ENCODE measurements at places on chromosomes 1 and 21. TPM values are rescaled to one million over a fixed set of nuclear protein-coding genes. Genes with fewer than 3 reads are reported as not detected.
A peak's percentile ranks its signal among the peaks of the same experiment; 100 is the strongest.

DNA sequence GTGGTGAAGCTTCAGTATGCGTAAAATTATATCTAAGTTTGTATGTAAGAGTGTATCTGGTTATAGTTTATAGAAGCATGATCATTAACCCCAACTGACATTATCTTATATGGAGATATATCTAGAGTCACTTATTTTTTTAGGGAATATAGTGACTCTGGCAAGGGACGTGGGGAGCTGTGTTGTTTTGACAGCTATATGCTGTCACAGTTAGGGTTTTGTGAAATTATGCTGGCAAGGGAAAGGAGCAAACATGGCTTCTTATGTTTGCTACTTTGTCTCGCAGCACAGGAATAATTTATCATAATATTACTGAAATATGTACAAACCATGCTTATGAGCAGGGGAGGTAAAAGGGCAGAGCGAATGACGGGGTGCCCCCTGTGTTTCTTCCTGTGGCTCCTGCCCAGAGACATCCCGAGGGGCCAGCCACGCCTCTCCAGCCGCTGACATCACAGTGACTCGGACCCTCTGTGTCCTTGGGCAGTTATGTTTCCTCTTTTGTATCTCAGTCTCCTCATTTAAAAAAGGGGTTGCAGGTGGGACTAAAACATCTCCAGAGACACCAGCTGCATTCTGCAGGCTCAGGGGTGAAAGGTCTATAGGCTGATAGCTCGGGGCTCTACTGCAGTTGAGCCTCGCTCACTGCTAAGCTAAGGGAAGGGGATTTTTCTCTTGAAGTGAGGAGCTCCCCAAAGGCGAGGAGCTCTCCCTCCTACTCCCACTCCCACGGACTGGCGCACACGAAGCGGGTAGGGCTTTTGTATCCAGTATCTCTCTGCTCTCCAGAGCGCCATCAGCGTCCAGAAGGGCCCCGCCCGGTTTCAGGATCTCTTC, 14.9 kb downstream of the A3GALT2 start:
- no peak for DNase-seq

- DNase-seq: no peak
Measured at GRCh38 chr1:222790115-222790514, 24.7 kb upstream of the DISP1 start.

DNA sequence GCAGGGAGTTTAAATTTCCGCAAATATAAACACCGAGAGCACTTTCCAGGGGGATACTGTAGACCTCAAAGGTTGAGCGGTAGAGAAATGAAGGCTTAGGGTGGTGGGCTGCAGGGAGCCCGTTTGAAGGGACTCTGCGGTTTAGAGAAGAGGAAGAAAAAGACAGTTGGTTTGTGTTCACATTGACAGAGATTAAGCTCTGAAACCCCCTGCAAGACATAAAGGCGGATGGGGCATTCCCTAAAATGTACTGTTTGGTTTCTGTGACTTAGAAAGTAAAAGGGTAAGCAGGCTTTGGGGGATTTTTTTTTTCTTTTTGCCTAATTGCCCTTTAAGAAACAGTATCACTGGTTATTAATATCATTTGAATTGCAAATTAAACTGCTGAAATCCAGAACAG, 1.3 kb downstream of the KAZN start:
- no peak for DNase-seq

SPRR2A gene
- not detected for total RNA-seq

DNA sequence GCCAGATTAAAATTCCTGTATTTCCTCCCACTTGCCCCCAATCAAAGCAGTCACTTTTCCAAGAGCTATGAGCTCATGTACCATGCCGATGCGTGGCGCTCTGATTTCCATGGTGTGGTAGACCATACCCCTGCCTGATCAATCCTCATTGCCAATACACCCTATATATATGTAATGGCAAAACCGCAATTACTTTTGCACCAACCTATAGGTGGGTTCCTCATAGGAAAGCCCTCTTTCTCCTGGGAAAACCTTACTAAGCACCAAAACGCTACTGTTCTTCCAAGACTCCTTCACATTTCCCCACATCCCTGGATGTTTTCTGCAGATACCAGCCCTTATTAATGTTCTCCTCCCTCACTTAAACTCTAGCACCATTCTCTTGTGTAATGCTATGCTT, 11.0 kb downstream of the KCNJ6 start:
- no peak for DNase-seq

DNA sequence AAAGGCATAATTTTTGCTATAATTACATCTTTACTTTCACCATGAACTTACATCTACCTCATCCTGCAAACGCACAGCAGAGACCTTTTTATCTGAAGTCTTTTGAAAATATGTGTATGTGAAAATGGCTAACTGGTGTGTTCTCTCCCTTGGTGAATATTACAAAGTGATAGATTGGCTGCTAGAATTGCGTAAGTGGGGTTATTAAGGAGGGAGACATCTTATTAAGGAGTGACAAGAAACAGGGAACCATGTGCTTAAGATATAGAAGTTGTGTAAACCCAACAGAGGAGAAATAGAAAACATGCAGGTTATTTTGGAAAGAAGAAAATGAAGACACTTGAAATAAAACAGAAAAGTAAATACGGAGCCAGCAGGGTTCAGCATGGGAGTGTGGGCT, 7.8 kb downstream of the KCNJ15 start:
- no peak for DNase-seq

ARHGEF16 gene
- 19.1 TPM for total RNA-seq

HRNR gene
- not detected for total RNA-seq

DNA sequence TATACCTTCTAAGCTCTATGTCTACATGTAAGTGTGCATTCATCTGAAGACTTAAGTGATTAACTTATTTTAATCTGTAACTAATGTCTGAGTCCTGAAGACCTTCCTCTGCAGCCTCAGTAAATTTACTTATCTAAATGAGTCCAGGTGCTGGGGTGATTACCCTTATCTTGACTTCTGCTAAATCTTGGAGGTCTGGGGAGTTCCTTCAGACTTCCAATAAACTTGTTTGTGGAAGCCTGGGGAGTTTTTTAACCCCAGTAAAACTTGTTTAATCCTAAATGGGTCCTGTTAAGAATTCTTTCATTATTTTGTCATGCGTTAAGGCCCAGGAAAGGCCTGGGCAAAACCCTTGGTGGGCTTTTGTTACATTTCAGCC, 37.0 kb downstream of the RSPH1 start:
- no peak for DNase-seq

- peak; percentile 28 for DNase-seq
Measured at GRCh38 chr1:160519642-160520435, 3.2 kb downstream of the SLAMF6 start.

- DNase-seq: no peak
Measured at GRCh38 chr1:163523375-163524029, 201.7 kb downstream of the NUF2 start.

GRCh38 chr21:32096411-32096810, 182.4 kb downstream of the MIS18A start:
- DNase-seq: peak; percentile 82

PLPP3 gene
- 61.9 TPM for total RNA-seq

APCS gene
- total RNA-seq: not detected

DNA sequence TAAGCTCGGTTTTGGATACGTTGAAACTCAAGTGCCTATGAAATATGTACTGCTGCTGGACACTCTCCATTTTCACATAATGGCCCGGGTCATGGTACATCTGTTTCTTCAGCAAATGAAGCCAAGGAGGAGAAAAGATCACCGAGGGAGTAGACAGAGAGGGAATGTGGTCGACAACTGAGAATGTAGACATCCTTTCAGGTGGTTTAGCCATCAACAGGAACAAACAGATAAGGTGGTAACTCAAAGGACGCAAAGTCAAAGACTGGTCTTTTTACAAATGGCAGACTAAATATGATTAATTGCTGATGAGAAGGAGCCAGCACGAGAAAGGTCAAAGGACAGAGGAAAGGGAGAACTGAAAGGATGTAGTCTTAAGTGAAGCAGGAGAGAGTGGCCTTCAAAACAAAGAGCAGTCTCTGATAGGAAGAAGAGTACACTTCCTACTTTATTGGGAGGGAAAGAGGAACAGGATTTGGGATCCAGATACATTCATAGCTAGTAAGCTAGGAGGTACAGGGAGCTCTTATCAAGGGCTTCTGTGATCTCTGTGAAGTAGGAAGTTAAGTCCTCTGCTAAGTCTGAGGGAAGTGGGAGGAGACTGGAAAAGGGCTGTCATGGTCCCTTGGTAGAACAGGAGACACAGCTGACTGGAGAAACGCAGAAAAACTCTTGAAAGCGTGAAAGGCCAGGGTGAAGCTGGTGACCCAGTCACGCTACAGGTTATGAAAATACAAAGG, 28.3 kb downstream of the NUP133 start:
- DNase-seq: no peak

- DNase-seq: no peak
Measured at GRCh38 chr1:906600-907420, 16.9 kb upstream of the SAMD11 start.

- peak; percentile 41 for DNase-seq
Measured at GRCh38 chr1:181190364-181191035, 102.0 kb downstream of the IER5 start.

DNA sequence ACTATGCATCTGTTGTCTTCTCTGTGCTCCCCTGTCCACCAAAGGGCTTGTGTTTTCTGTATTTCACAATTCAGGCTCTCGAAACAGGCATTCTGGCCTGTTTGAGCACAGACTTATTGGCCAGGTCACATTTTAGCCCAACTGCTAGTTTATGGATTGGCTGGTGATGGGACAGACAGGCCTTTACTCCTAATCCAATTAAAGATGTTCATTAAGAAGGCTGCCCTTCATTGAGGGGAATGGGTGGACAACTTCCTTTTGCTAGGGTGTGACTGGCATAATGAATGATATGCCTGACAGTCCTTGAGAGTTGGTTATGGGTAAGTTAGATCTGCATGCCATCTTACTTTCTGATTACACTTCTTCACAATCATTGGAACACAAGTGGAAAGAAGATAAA, 86.4 kb downstream of the LTN1 start:
- no peak for DNase-seq

SLC9C2 gene
- total RNA-seq: 1.1 TPM

DNA sequence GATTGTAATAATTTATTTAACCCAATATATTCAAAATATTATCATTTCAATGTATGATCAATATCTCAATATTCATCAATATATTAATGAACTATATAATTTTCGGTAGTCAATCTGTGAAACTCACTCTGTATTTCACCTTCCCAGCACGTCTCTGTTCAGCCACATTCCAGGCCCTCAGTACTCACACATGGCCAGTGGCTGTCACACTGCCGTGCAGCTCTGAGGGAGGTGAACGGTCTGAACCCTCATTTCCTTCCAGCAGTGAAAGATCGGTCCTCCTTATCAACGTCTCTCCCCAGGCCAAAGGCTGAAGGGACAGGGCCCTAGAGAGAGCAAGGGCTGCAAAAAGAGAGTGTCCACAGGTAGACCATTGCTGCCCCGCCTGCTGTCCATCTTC, 39.5 kb upstream of the ZNF124 start:
- DNase-seq: peak; percentile 4

C1orf167 gene
- total RNA-seq: 1.7 TPM

- DNase-seq: no peak
Measured at GRCh38 chr1:183279835-183280234, 93.8 kb downstream of the LAMC2 start.

DNA sequence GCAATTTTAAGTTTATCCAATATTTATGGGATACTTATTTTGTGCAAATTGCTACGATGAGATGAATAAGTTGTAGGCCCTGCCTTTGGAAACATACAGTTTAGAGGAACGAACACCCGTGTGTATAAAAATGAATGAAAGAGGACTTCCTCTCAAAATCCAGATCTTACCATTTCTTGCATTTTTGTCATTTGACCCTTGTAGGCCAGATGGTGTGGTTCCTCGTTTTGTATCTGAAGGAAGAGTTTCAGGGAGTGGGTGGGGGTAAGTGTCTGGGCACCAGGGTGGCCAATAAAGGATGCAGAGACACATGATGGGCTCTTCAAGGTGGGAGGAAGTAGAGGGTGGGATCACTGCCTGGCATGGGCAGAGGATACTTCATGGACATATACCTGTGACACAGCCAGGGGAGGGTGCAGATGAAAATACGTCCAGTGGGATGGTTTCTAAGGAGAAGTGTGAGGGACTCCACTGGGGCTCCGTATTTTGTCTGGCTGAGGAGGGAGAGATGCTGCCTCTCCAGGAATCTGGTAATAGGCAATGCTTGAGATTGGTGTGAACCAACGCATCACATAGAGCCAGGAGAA, 14.4 kb downstream of the MAPKAPK2 start:
- no peak for DNase-seq

GRCh38 chr1:214386747-214387146, 105.8 kb downstream of the SMYD2 start:
- no peak for DNase-seq

- DNase-seq: no peak
Measured at GRCh38 chr1:26081267-26082019, 14.0 kb upstream of the TRIM63 start.

- no peak for DNase-seq
Measured at GRCh38 chr1:45107782-45108181, 95.7 kb downstream of the UROD start.

DNA sequence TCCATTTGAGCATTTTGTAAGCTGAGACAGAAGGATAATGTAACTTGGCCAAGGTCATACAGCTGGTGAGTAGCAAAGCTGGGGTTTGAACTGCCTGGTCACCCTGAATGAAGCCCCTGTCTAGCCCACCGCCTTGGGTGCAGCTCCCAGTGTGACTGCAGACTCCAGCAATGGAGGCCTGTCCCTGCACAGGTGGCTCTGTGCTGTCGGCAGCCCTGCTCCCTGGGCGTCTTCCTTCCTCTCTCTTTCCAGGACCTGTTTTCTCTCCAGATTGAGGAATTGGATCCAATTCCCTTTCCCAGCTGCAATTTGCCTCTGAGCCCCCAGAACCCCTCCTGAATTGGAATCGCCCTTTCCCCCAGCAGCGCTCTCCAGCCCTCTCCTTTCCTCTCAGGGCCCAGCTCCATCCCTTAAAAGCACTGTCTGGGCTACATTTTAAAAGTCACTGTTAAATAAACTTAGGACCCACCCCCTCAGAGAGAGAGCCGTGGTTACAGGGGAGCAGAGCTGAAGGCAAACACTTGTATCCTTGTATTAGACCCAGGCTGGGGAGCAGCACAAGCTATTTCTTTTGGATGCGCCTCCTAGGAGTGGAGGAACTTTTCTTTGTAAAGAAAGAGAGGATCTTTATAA, 161.4 kb upstream of the LMO4 start:
- DNase-seq: no peak

DPYD gene
- total RNA-seq: 1.6 TPM

DNA sequence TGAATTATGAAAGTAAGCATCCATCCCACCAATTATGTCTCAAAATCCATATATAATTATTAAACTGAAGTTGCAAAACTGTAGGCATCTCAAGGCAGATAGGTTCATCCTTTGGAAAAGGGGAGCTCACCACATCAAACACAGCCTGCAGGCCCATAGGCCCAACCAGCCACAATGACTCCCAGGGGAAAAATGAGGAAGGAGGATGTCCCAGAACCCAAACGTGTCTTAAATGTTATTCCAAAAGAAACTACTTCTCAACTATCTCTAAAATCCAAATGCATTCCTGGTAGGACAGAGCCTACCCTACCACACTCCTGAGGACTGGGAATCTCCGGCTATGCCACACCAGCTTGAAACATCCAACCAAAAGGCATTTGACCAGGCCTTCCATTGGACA, 12.8 kb downstream of the TIAM1 start:
- no peak for DNase-seq

GRCh38 chr1:54479841-54480524, 68.0 kb upstream of the ACOT11 start:
- DNase-seq: no peak

TTC34 gene
- total RNA-seq: 0.31 TPM

Data from GM23338 (cell line).